Foreskin keratinocyte (primary cell): ENCODE measurements at places on chromosomes 1 and 21. TPM values are rescaled to one million over a fixed set of nuclear protein-coding genes. Genes with fewer than 3 reads are reported as not detected.
A peak's percentile ranks its signal among the peaks of the same experiment; 100 is the strongest.

GRCh38 chr1:229843627-229844238 lies 217.7 kb downstream of the URB2 start:
- peak; percentile 23 for DNase-seq

- no peak for DNase-seq
Measured at GRCh38 chr1:175090780-175091179, 23.1 kb downstream of the TNN start.

The CTSK gene
- polyA plus RNA-seq: 5.8 and 7.2 TPM in 2 replicates

- DNase-seq: no peak
Measured at GRCh38 chr1:36782785-36783184, 251.5 kb downstream of the GRIK3 start.

DNA sequence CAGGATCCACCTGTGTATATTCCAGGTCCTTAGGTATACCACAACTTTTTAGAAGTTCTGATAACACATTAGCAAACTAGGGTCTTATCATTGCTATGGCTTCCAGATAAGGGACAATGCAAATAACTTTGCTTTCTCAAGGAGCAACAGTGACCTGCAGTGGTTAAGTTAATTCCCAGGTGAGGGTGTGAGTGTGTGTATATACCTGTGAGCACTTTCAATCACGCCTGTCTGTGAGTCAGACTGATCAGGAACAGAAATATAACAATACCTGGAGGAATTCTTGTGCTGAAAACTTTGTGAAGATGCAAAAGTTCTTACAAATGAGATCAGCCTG lies 317.0 kb downstream of the PAPPA2 start:
- no peak for DNase-seq

The CD84 gene
- not detected in 2 replicates for polyA plus RNA-seq

DNA sequence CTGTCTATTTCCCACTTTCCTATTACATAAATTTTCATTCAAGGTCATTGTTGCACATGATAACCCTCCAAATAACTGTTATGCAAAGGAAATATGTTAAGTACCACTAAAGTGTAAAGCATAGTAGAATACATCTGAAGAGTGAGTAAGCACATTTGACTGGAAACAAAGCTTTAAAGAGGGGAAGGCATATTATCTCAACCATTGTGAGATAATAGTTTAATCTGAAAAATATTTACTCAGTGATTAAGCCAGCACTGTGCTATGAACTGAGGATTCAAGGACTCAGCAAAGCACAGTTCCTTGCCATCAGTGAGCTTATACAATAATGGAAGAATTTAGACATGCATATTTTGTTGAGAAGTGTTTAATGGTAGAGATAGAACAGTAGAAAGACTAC lies 127.4 kb downstream of the HMCN1 start:
- DNase-seq: no peak

The PRKAA2 gene
- 0.02 and 0.03 TPM in 2 replicates for polyA plus RNA-seq

- no peak for DNase-seq
Measured at GRCh38 chr21:46082963-46083790, 14.7 kb upstream of the COL6A2 start.

- no peak for DNase-seq
Measured at GRCh38 chr1:25786887-25787759, 12.9 kb upstream of the SELENON start.

The HPDL gene
- 2.0 TPM in 2 replicates for polyA plus RNA-seq

The EIF2D gene
- polyA plus RNA-seq: 45.6 and 50.8 TPM in 2 replicates

DNA sequence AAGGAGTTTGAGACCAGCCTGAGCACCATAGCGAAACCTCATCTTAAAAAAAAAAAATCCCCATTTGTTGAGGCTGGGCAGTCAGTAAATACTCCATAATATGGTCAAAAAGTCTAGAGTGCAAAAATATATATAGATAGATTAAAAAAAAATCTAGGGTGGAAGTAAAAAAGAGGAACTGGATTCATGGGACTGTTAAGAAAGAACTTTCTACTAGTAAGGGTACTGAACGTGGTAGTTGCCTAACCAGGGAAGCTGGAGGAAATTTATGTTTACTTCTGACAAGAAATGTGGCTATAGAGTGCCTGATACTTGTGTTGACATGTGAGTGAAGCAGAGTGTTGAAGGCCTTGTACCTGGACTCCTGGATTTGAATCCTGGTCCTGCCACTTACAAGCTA lies 265.9 kb upstream of the FAM78B start:
- no peak for DNase-seq

The RAB3B gene
- polyA plus RNA-seq: 2.7 and 4.0 TPM in 2 replicates

The SPRR2F gene
- polyA plus RNA-seq: not detected in 2 replicates

- peak; percentile 85 for DNase-seq
Measured at GRCh38 chr1:178344513-178345091, 152.2 kb downstream of the CLEC20A start.

DNA sequence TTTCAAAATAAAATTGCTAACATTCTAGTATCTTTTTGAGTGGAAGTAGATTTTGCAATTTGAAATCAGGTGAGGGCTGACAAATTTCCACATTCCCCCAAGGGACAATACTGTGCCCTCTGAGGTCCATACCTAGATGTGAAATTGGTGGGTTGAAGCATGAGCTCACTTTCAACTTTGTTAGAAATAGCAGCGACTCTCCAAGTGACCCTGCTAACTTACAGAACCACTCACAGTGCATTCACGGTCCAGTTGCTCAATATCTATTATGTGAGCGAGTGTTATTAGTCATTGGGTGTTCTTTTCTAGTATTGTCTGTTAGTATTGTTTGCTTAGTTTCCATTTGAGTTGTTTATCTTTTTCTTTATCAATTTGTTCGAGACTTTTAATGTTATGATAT lies 53.6 kb upstream of the ASB17 start:
- DNase-seq: no peak
